ENCODE measurements at places on chromosomes 1 and 21.

GRCh38 chr1:53410100-53410541 is 49.1 kb upstream of the DMRTB1 start:
- DNase-seq: no peak

DNA sequence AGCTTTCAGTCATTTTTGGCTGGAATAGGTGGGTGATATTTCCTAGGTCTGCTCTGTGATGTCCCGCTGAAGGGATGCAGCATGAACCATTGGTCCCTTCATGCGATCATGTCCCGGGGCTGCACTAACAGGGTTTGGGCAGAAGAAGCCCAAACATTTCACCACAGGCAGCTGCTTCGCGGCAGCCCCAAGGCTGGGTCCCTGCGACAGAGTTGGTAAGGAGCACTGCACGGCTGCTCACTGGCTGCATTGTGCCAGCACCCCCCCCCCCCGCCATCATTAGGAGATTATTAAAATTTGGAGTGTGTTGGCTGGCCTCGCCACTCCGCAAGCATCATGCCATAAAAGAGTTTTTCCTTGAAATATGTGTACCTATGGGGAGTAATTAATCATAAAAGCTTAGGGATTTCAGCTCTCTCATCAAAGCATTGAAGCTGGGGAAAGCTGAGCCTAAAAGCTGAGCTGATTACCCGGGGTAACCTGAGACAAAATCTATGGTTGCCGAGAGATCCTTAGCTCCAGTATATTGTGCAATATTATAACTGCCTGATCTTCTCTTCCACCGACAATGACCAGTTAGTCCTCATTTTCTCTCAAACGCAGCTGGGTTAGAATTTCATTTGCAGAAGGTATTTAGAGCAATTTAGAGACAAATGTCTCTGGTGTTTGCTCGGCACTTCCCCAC is 62.5 kb downstream of the PEX14 start:
- no peak for DNase-seq

- DNase-seq: no peak
These were observed 36.2 kb downstream of the ASH1L start for GRCh38 chr1:155526356-155526755.

- DNase-seq: peak; percentile 73
These were observed 375.7 kb upstream of the CAMK1G start for GRCh38 chr1:209207701-209208286.

DNA sequence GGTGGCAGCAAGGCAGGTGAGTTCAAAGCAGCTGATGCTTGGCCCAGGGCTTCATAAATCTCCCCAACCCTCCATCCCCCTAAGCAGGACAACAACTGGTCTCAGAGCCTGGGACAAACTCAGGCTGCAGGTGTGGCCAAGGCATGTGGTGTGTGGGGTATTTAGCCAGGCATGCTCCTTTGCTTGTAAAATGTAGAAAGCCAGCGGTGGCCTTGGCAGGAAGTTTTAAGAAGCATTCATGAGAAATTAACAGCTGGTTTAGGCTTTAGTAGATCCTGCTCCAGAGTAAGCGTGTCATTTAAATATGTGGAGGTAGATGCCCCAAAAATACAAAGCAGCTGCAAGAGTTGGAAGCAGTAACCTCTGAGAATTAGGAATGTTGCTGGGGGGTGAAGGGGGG is 44.8 kb downstream of the NTPCR start:
- DNase-seq: no peak

DNA sequence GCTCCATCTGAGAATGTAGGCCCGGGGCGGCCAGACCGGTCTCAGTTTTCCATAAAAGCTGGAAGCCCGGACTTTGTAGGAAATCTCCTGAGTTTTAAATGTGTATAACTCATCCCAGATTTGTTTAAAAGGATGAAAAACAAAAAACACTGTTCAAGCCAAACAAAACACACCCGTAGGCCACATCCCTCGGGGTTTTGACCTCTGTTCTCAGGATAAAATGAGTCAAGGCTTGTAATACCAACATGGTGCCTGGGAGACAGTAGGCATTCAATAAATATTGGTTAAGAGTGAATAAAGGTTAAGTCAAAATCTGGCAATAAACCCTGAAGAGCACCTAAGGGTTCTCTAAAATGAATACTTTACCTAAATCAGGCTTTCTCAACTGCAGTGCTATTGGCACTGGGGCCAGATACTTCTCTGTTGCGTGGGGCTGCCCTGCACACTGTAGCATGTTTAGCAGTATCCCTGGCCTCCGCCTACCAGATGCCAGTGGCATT is 55.0 kb downstream of the KAZN start:
- DNase-seq: no peak

- no peak for DNase-seq
These were observed 27.7 kb upstream of the ATP5PO start for GRCh38 chr21:33943293-33943692.

DNA sequence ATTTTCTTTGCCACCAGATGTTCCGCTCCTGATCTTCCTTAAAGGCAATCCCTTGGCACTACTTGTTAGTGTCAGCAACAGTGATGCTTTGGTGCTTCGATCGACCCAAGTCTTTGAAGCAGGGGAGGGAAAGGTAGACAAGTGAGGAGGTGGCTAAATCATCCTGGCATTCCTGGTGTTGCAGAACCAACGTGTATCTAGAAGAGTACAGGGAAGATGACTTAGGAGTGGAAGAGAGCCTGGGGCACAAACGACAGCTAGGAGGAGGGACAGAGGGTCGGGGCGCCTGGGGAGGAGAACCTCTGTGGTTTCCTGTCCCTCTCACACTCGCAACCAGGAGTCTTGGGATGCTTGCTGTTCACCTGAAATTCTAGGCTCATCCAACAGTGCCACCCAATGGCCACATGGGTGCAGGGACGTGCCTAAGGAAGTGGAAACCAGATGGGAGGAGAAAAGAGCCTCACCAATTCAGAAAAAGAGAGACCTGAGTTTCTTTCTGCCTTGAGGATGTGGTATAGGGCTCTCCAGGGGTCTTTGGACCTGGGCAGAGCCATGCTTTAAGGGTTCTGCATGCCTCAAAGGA is 9.5 kb upstream of the KCNA2 start:
- DNase-seq: peak; percentile 74
